Uterus (tissue), 4 donors: ENCODE measurements at places on chromosomes 2 and 18. TPM values are rescaled to one million over a fixed set of nuclear protein-coding genes. Genes with fewer than 3 reads are reported as not detected.
A peak's percentile ranks its signal among the peaks of the same experiment; 100 is the strongest.

GRCh38 chr2:188909036-188909435 is 65.1 kb upstream of the COL3A1 start:
- no peaks in the 10 kb centered on the region for H3K4me1 ChIP-seq
- DNase-seq = no peak
- no peaks in the 10 kb centered on the region for H3K27me3 ChIP-seq
- H3K4me3 ChIP-seq = no peak overlapping the region
- no peak overlapping the region for H3K27ac ChIP-seq

- H3K4me3 ChIP-seq = no peak overlapping the region
- H3K27ac ChIP-seq = no peak overlapping the region
Observed at GRCh38 chr18:74316257-74317170, 875 bp downstream of the C18orf63 start.

The ZNF892 gene
- total RNA-seq = 3.6 TPM

The DYNAP gene
- not detected for total RNA-seq

- no peaks in the 10 kb centered on the region for H3K4me1 ChIP-seq
- H3K4me3 ChIP-seq = no peak overlapping the region
- no peaks in the 10 kb centered on the region for H3K36me3 ChIP-seq
Observed at GRCh38 chr18:24296276-24296675, 101.3 kb downstream of the OSBPL1A start.

GRCh38 chr18:63917817-63918216 is 10.1 kb downstream of the SERPINB10 start:
- no peaks in the 10 kb centered on the region for H3K4me1 ChIP-seq
- no peak for DNase-seq
- H3K27me3 ChIP-seq = no peaks in the 10 kb centered on the region
- H3K27ac ChIP-seq = no peak overlapping the region
- H3K36me3 ChIP-seq = no peaks in the 10 kb centered on the region

The GBX2 gene
- not detected for total RNA-seq

DNA sequence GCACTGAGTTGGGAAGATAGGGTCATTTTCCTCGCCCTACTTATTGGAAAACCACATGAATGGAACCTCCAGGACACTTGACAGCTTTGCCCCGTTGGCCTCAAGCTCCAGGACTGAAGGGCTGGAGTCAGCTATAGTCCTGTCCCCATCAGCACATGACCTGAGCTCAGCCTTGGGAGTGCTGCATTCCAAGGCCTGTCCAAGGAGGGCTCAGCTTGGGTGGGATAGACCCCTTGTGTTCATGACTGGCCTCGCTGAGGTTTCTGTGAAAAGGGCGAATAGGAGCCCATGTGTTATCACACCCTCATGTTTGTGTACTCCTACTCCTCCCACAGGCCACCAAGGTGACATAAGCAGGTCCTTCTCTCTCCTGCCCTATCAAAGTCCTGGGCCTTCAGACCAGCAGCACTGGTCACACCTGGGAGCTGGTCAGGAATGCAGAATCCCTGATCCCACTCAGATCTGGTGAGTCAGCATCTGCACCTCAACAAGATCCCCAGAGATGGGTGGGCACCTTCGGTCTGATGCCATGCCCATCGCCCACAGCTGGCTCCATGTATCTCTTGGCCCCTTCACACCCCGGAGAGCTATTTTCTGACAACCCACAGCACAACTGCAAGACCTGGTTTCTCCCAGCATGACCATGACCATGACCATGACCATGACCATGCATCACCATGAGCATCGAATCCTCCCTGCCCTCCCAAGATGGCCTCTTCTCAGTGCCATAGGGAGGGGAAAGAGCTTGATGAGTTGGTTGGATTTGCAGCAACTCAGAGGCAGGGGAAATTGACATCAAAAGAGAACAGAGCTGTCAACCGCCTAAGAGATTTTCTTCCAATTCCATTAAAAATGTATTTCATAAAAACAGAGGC is 83.0 kb upstream of the RAB6C start:
- no peaks in the 10 kb centered on the region for H3K4me1 ChIP-seq
- no peak for DNase-seq
- H3K27ac ChIP-seq = no peak overlapping the region
- H3K36me3 ChIP-seq = no peaks in the 10 kb centered on the region
- no peak overlapping the region for H3K4me3 ChIP-seq
- no peaks in the 10 kb centered on the region for H3K27me3 ChIP-seq

GRCh38 chr2:28274911-28275685 is 117.6 kb upstream of the FOSL2 start:
- H3K4me1 ChIP-seq = no peaks in the 10 kb centered on the region
- no peaks in the 10 kb centered on the region for H3K27me3 ChIP-seq
- no peak for DNase-seq

DNA sequence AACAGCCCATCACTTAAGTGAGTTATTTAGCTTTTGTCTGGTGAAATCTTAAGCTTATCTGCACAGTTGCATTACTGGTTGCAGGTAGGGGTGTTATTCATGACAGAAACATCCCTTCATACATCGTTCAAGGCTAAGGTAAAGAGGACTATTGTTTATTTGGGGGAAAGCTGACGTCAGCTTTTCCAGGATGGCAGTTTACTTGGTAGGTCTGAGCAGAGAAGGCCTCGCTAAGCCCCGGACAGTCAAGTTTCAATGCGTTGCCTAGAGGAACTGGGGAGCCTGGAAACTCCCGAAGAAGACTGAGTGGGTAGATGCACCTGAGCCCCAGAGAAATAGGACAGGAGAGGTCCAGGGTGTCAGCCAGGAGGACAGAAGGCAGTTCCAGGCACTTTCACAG is 2.2 kb downstream of the RNU4ATAC start:
- H3K27me3 ChIP-seq = no peaks in the 10 kb centered on the region
- no peak overlapping the region for H3K27ac ChIP-seq
- H3K4me3 ChIP-seq = no peak overlapping the region
- H3K36me3 ChIP-seq = no peaks in the 10 kb centered on the region

- H3K4me1 ChIP-seq = no peaks in the 10 kb centered on the region
- no peak overlapping the region for H3K4me3 ChIP-seq
- H3K36me3 ChIP-seq = no peaks in the 10 kb centered on the region
- no peaks in the 10 kb centered on the region for H3K27me3 ChIP-seq
Observed at GRCh38 chr2:126776255-126776654, 120.3 kb downstream of the GYPC start.

The LANCL1 gene
- total RNA-seq = 42.1 TPM

The MC2R gene
- not detected for total RNA-seq

- H3K4me1 ChIP-seq = no peaks in the 10 kb centered on the region
- no peak for DNase-seq
- no peak overlapping the region for H3K27ac ChIP-seq
- H3K4me3 ChIP-seq = no peak overlapping the region
Observed at GRCh38 chr2:56713161-56713676, 529.4 kb downstream of the CCDC85A start.

GRCh38 chr2:112623913-112624777 is 21.6 kb upstream of the SLC20A1 start:
- H3K4me3 ChIP-seq = no peak overlapping the region
- no peak for DNase-seq
- H3K27me3 ChIP-seq = no peaks in the 10 kb centered on the region
- H3K27ac ChIP-seq = no peak overlapping the region

DNA sequence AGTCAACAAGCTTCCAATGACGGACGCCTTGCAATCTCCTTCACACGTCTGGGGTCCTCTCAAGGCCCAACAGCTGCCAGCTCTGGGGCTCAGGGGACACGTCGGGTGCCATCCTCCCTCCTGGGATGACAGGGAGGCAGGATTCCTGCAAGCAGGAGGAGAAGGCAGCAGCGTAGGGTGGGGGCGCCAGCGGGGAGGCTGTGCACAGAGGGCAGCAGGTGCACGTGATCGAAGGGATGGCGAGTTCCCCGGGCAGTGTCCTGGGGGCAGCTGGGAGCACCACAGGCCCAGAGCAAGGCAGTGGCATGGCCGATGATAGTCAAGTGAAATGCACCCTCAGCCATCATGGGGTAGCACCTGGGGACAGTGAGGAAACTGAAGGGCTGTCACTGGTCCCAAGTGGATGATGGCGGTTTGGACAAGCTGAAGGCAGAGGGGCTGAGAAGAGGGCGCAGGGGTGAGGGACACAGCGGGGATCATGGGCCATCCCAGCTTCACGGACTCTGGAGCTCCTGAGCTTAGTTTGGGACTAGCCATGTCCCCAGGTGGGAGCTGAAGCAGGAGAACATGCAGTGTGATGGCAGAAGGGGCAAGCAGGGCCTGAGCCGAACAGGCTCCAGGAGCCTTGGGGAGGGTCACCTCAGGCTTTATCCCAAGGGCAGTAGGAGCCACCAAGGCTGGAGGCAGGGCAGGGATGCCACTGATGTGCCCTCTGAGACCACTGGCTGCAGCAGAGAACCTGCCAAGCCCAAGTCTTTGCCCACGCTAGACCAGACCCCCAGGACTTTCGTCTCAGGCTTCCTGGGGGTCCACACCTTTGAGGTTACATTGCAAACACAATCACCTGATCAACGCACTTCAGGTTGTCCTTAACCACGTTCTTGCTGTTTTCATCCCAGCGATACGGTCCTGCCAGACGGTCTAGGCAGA is 16.3 kb upstream of the SNED1 start:
- H3K27me3 ChIP-seq = no peaks in the 10 kb centered on the region
- H3K36me3 ChIP-seq = no peaks in the 10 kb centered on the region
- H3K4me1 ChIP-seq = no peaks in the 10 kb centered on the region

GRCh38 chr2:71683666-71684065 is 230.3 kb downstream of the DYSF start:
- no peak for DNase-seq
- H3K27ac ChIP-seq = no peak overlapping the region
- H3K4me3 ChIP-seq = no peak overlapping the region
- no peaks in the 10 kb centered on the region for H3K36me3 ChIP-seq
- no peaks in the 10 kb centered on the region for H3K27me3 ChIP-seq

GRCh38 chr2:55493220-55493619 is 26.3 kb upstream of the CFAP36 start:
- no peak overlapping the region for H3K4me3 ChIP-seq
- no peaks in the 10 kb centered on the region for H3K4me1 ChIP-seq

GRCh38 chr2:38323623-38324022 is 53.5 kb downstream of the ATL2 start:
- H3K36me3 ChIP-seq = no peaks in the 10 kb centered on the region
- no peak overlapping the region for H3K4me3 ChIP-seq
- peaks cover 3% of the 10 kb centered on the region for H3K27me3 ChIP-seq
- no peak for DNase-seq
- no peaks in the 10 kb centered on the region for H3K4me1 ChIP-seq
- H3K27ac ChIP-seq = peak overlapping the region; percentile 17

DNA sequence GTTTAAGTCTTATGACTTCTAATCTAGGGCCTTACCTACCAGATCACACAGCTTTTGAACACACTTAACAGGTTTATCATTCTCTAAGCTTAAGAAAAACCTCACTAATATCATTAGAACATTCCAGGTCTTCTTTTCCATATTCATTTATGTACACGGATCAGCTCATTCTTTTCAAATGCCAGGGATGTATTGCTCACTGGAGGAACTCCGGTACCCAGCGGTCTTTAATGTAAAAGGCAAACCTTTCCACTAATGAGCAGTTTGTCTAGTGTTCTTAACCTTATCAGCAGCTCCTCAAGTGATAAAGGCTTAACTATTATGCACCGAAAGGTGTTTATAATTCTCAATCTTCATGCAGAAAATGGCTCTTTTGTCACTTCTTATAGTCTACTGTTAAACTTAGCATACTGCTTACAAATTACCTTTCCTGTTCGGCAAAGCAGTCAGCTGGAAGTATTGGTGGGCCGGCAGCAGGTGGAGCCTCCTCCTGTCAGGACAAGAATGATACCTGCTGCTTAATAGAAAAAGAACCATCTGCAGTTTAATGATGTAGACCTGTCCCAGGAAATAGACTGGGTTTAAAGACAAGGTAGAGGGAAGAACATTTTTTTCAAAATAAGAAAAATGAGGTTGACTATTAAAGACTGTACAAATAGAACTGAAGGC is 142.7 kb downstream of the FIGN start:
- DNase-seq = no peak
- no peaks in the 10 kb centered on the region for H3K27me3 ChIP-seq
- no peaks in the 10 kb centered on the region for H3K4me1 ChIP-seq
- H3K27ac ChIP-seq = no peak overlapping the region

The E2F6 gene
- 10.2 TPM for total RNA-seq

GRCh38 chr2:48414640-48414979 is 115.3 kb upstream of the STON1 start:
- H3K27me3 ChIP-seq = no peaks in the 10 kb centered on the region
- H3K4me3 ChIP-seq = no peak overlapping the region
- no peak for DNase-seq
- no peaks in the 10 kb centered on the region for H3K4me1 ChIP-seq
- H3K27ac ChIP-seq = no peak overlapping the region
- H3K36me3 ChIP-seq = no peaks in the 10 kb centered on the region

- DNase-seq = no peak
- no peaks in the 10 kb centered on the region for H3K27me3 ChIP-seq
- H3K4me1 ChIP-seq = no peaks in the 10 kb centered on the region
- peak overlapping the region; percentile 60 for H3K27ac ChIP-seq
- no peaks in the 10 kb centered on the region for H3K36me3 ChIP-seq
Observed at GRCh38 chr2:157819761-157820160, 56.4 kb downstream of the ACVR1 start.

DNA sequence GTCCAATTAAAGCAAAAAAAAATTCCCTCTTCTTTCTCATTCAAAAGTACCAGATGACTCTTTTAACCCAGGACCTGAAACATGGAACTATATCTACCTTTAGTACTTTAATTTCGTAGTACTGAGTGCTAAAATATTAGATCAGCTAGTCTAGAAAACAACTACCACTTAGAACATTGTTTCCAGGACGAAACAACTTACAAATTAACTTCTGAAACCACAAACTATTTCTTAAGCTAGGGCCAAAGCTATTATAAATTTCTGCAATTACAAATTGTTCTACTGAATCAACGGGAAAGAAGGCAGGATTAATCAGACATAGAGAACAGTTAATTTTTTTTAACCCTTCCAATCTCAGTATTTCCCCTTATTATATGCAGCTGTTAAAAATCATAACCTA is 39.9 kb downstream of the DARS1 start:
- no peak overlapping the region for H3K27ac ChIP-seq
- no peaks in the 10 kb centered on the region for H3K27me3 ChIP-seq
- H3K4me1 ChIP-seq = peaks cover 6% of the 10 kb centered on the region
- no peak for DNase-seq
- H3K4me3 ChIP-seq = no peak overlapping the region
- no peaks in the 10 kb centered on the region for H3K36me3 ChIP-seq

DNA sequence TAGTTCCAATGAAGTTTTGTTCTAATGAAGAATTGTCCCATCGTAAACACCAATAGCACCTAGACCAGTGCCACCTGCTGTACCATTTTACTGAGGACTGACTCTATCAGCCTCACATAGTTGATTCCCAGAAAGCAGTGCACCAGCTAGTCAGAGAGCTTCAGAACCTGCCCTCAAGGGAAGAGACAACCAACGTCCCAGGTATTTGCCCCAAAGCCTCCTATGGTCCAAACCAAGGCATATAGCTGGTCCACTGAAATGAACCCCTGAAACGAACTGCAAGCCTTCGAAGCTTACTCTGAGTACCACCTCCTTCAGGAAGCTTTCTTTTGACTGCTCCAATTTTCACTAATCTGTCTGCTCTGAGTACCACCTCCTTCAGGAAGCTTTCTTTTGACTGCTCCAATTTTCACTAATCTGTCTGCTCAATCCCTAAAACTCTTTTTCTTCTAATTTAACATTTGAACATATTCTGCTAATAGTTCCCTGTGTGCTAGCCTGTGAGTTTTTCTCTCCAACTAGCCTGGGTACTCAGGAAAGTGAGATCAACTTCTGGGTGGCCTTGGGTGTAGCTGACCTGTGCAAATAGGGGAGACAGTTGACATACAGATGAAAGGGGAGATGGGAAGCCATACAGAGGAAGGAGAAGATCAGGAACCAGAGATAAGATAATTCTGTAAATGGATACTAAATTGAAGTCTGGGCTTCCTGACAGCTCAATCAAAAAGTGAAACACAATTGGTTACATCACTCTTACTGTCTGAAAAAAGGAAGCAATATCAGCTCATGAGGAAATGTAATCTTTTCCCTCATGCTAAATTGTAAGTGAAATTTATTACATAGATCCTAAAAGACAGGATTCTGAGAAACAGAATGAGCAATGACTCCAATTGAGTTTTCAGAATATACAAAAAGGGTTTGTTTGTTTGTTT is 33.5 kb upstream of the EML4 start:
- no peaks in the 10 kb centered on the region for H3K4me1 ChIP-seq

The AKAIN1 gene
- total RNA-seq = not detected

The GREB1 gene
- total RNA-seq = 27.2 TPM
